ENCODE measurements at places on chromosomes 5 and 9.

- no peak for DNase-seq
Observed at GRCh38 chr5:16740811-16741392, 124.1 kb upstream of the RETREG1 start.

GRCh38 chr5:139914218-139914807, 118.7 kb downstream of the PSD2 start:
- no peak for DNase-seq

DNA sequence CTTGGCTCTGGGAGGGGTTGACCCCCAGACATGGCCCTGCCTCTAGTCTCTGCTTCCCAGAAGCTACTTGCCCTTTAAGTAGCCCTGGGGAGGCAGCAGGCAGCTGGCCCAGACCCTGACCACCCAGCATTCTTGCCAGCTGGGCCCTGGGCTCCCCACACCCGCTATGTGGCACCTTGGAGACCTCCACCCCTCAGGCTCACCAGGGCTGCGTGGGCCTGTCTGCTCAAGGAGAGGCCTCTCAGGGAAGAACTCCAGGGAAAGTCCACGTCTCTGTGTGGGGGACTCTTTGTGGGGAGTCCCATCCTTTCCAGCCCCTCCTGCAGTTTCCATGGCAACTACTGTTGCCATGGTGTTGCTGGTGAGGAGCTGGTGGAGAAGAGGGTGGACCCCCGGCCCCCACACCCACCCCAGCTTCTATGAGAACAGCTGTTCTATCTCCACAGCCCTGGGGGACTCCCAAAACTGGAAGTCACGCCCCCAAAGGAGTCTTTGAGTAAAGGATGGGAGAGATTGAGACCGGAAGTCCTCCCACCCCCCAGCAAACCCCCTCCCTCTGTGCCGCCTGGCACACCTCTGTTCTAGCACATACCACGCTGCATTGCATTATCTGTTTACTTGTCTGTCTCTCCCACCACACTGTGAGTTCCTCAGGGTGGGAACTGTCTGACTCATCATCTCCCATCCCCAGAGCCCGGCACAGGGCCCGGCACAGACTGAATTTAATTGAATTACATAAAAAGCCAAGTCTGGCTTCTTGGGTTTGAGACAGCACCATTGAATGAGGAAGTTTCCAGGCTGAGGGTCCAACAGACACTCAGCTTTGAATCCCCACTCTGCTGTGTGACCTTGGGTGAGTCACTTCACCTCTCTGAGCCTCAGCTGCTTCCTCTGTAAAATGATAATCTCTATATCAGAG, 12.6 kb downstream of the DNM1 start:
- no peak for DNase-seq

DNA sequence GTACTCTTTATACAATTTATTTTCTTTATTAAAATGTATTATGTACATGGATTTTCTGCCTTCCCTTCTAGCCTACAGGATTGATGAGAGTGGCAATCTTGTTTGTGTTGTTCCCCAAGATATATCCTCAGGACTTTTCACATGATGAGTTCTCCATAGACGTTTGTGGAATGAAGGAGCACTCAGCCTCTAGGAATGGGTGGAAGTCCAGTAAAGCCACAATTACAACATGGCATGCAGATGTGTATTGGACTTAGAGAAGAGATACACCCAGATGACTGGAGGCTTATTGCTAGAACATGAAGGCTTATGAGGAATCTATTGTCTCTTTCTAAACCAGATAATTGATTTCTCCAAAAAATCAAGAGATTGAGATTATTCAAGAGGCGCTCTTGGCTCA, 8.2 kb upstream of the DOCK2 start:
- no peak for DNase-seq

GRCh38 chr5:74903165-74903787, 37.1 kb upstream of the FAM169A start:
- DNase-seq: peak; percentile 8

DNA sequence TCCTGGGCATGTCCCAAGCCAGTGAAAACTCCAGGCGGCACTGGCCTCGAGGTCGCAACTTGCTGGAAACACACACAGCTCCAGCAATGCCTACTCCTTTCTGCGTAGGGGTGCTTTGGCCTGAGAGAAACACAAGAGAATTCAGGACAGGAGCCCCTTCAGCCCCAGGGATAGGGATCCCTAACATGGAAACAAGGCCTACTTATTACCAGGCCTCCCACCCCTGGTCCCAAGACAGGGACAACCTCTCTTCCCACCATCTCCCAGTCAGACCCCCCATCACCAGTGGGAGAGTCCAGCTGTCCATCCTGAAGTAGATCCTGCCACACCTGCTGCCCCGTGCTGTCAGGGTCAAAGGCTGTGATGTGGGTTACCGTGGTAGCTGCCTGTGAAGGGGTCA, 7.8 kb downstream of the CREB3 start:
- DNase-seq: no peak

- no peak for DNase-seq
Observed at GRCh38 chr9:16213781-16214515, 656.5 kb downstream of the BNC2 start.

DNA sequence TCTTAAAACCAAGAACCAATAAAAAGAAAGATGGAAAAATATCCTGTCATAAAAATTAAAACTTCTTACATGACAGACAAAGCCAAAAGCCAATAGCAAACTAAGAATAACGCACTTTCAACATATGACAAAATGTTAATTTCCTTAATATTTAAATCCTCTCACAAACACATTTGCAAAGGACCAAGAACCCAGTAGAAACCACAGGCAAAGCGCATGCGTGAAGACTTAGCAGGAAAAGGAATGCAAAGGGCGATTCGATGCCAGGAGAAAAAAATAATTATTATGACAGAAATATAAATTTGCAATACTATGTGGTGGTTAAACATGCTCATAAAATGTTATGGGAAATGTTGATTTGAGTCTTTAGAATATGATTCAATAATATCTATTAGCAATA, 39.9 kb upstream of the OLFM1 start:
- DNase-seq: no peak

- DNase-seq: no peak
Observed at GRCh38 chr9:68709291-68710110, 4.5 kb downstream of the PIP5K1B start.

GRCh38 chr9:1918622-1919021, 96.5 kb upstream of the SMARCA2 start:
- no peak for DNase-seq

- no peak for DNase-seq
Observed at GRCh38 chr5:155684417-155684816, 642.5 kb upstream of the SGCD start.

GRCh38 chr9:104575456-104575855, 6.5 kb downstream of the OR13C8 start:
- DNase-seq: no peak

DNA sequence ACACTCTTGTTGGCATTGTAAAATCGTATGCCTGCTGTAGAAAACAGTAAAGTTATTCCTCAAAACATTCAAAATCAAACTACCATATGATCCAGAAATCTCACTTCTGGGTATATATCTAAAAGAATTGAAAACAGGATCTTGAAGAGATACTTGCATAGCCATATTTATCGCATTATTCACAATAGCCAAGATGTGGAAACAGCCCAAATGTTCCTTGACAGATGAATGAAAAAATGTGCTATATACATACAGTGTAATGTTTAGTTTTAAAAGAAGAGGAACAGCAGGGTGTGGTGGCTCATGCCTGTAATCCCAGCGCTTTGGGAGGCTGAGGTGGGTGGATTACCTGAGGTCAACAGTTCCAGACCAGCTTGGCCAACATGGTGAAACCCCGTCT, 234.1 kb upstream of the DAB2 start:
- DNase-seq: no peak

- no peak for DNase-seq
Observed at GRCh38 chr5:87388129-87388528, 24.6 kb downstream of the CCNH start.

- no peak for DNase-seq
Observed at GRCh38 chr5:111337688-111338087, 113.5 kb downstream of the CAMK4 start.
